Neural crest cell (in vitro differentiated cells): ENCODE measurements at places on chromosomes 1 and 21.

DNA sequence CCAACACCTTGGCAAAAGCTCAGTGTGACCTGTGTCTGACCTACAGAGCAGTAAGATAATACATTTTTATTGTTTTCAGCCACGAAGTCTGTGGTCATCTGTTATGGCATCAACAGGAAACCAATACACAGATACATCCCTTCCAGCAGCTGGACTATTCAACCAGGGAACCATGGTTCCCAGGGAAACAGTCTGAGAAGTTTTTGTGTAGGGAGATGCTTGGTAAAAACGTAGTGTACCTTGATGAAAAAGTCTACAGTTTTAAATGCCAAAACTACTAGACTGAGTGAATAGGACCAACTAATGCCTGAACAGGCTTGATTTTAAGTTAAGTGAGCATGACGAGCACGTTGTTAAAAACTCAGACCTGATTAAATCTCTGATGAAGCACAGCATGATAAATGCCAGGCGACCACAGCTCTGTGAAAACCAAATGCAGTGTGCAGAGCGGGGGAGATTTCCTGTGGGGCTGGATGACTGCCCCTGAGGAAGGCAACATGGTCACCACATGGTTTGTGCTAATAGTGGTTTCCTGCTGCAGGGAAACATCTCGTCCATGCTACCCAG is 228.9 kb downstream of the TNR start:
- H3K4me3 ChIP-seq = no peak overlapping the region
- no peak overlapping the region for H3K27ac ChIP-seq
- H3K36me3 ChIP-seq = no peaks in the 10 kb centered on the region
- DNase-seq = no peak
- no peaks in the 10 kb centered on the region for H3K4me1 ChIP-seq
- H3K27me3 ChIP-seq = peaks cover 5% of the 10 kb centered on the region

GRCh38 chr21:38913893-38914527 is 108.3 kb downstream of the ETS2 start:
- no peaks in the 10 kb centered on the region for H3K4me1 ChIP-seq
- H3K4me3 ChIP-seq = no peak overlapping the region
- H3K27ac ChIP-seq = no peak overlapping the region
- DNase-seq = no peak
- H3K36me3 ChIP-seq = no peaks in the 10 kb centered on the region

DNA sequence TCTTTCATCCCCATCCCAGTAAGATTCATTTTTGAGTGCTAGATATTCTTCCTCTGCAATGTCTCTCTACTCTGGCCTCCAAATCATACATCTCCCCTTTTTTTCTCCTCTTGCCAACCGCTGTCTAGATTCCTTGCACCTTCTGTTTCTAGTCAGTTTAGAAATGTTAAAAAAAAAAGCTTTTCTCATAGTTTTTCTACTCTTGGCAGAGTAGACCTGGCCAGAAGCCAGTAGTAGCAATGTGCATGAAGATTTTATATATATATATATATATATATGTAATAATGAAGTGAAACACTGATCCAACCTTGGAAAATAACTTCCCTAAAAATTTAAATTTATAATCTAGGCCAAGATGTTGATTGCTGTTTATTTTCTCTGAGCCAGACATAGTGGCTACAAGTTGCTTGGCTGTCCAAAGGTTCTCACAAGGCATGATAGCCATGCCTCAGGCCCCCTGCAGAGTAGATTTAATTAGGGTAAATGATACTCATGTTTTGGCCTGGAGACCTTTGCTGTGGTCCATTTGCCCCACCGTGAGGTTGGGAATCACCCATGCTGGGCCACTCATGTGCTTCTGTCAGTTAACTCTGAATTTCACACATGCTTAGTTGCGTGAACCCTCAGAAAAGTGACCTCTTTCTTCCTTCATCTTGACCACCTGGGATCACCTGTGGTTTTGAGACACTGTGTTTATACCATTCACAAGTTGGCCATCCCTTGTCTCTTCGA is 103.4 kb upstream of the KCNE2 start:
- H3K27ac ChIP-seq = no peak overlapping the region
- no peaks in the 10 kb centered on the region for H3K4me1 ChIP-seq
- H3K27me3 ChIP-seq = no peaks in the 10 kb centered on the region
- DNase-seq = no peak
- H3K4me3 ChIP-seq = no peak overlapping the region
- peaks cover 17% of the 10 kb centered on the region for H3K36me3 ChIP-seq

DNA sequence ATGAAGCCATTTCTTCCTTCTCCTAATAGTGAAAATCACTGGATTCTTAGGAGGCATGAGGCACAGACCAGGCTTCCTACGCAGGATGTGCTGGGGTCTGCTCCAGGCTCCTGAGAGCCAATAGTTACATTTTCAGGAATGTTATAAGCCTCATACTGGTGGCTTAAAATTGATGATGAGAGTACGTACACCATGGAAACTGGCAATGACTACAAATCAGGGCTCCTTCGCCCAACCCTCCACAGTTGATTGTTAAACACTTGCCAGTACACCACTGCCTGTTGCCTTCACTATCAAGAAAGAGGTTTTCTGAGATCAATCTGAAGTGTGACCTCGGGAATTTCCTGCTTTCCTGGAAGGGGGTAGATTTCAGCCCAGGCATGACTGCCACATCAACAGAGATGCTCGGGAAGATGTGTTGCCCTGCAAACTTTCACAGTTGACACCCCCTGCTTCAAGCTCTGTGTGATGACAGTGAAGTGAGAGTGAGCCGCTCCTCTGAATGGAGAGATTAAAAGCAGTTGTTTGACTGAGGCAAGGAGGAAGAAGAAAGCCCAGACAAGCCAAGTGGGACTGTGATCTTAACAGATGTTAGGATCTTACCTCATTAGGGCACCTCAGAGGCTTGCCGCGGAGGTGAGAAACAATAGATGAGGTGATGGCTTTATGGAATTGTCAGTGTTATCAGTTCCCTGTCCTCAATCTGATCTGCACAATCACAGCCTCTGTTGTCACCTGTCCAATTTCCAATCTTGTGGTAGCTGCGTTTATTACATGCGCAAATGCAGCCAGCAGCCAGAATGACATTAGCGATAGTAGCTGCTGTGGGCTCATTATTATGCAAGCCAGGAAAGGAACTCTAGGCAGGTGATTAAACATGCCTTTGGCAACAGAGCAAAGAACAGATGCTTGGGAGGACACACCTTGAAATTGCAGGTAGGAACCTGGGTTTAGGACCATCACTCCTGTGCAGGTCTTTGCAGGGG is 277.3 kb downstream of the KAZN start:
- no peak overlapping the region for H3K4me3 ChIP-seq
- H3K27me3 ChIP-seq = no peaks in the 10 kb centered on the region
- H3K4me1 ChIP-seq = peaks cover 8% of the 10 kb centered on the region
- no peak for DNase-seq
- no peaks in the 10 kb centered on the region for H3K36me3 ChIP-seq

- H3K4me3 ChIP-seq = no peak overlapping the region
- H3K4me1 ChIP-seq = no peaks in the 10 kb centered on the region
- no peaks in the 10 kb centered on the region for H3K36me3 ChIP-seq
- DNase-seq = no peak
Observed at GRCh38 chr1:24890887-24891286, 39.2 kb downstream of the RUNX3 start.

GRCh38 chr1:14113271-14113670 is 413.3 kb downstream of the PRDM2 start:
- H3K4me1 ChIP-seq = peaks cover 8% of the 10 kb centered on the region
- H3K4me3 ChIP-seq = no peak overlapping the region
- no peak overlapping the region for H3K27ac ChIP-seq
- peaks cover 9% of the 10 kb centered on the region for H3K36me3 ChIP-seq
- H3K27me3 ChIP-seq = peaks cover 15% of the 10 kb centered on the region

- no peaks in the 10 kb centered on the region for H3K36me3 ChIP-seq
- peaks cover 43% of the 10 kb centered on the region for H3K4me1 ChIP-seq
- no peak for DNase-seq
Observed at GRCh38 chr21:42257091-42257765, 38.3 kb downstream of the ABCG1 start.

- H3K36me3 ChIP-seq = no peaks in the 10 kb centered on the region
- DNase-seq = no peak
- no peak overlapping the region for H3K4me3 ChIP-seq
- peaks cover 7% of the 10 kb centered on the region for H3K27me3 ChIP-seq
Observed at GRCh38 chr1:202221911-202222909, 28.6 kb downstream of the LGR6 start.

- peaks cover 2% of the 10 kb centered on the region for H3K36me3 ChIP-seq
- H3K4me1 ChIP-seq = no peaks in the 10 kb centered on the region
- H3K27me3 ChIP-seq = no peaks in the 10 kb centered on the region
- H3K4me3 ChIP-seq = no peak overlapping the region
Observed at GRCh38 chr1:152514715-152515433, 592 bp downstream of the CRCT1 start.
